ENCODE measurements at places on chromosomes 1 and 21.

DNA sequence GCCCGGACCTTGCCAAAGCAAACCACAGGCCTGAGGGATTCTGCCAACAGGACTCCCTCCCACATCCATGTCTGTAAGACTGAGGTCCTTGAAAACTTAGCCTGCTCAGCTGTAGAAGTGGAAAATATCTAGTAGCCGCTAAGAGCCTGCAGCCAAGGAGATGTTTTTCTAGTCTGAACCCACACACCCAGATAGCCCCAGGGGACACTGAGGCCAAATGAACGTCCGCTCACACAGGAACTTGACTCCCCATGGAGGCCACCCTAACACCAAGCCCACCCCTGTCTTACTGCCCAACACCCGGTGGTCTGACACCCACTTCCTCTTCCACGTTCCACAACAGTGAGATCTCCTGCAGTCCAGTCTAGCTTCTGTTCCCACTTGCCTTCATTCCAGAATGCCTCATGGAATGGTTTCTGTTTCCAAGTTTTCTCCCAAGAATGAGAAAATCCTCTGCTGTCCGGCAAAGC is 174.8 kb downstream of the PLPP3 start:
- DNase-seq: no peak

DNA sequence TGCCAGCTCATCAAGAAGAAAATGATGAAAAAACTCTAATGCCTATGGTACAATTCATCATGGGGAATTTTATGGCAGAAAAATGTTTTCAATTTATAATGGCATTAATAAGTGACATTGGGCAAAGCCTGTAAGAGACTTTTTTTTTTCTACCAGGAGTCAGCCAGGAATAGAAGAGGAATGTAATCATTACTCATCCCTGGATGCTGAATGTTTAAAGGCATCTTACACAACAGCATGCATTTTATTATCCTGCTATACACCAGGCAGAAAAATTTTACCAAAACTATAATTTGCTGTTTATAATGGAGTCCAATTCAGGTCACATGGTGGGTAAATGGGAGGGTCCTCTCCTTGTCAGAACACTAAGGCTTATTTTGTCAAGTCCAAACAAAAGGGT is 189.9 kb upstream of the BEND5 start:
- no peak for DNase-seq

DNA sequence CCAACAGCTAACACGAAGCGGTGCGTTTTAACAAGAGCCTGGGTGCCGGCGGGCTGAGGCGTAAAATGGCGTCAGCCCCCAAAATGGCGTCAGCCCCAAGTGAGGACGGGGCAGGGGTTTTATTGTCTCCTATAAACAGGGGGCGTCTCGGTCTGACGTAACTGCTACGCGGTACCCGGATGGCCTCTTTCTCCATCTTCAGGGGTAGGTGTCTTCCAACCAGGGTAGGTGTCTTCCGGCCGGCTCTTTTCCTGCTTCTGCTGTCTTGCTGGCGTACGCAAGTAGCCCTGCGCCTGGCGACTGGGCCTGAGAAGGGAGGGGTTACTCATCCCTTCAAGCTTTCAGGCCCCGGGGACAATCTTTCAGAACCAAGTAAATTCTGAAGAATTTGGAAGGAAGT is 45.3 kb downstream of the LGR6 start:
- DNase-seq: no peak

DNA sequence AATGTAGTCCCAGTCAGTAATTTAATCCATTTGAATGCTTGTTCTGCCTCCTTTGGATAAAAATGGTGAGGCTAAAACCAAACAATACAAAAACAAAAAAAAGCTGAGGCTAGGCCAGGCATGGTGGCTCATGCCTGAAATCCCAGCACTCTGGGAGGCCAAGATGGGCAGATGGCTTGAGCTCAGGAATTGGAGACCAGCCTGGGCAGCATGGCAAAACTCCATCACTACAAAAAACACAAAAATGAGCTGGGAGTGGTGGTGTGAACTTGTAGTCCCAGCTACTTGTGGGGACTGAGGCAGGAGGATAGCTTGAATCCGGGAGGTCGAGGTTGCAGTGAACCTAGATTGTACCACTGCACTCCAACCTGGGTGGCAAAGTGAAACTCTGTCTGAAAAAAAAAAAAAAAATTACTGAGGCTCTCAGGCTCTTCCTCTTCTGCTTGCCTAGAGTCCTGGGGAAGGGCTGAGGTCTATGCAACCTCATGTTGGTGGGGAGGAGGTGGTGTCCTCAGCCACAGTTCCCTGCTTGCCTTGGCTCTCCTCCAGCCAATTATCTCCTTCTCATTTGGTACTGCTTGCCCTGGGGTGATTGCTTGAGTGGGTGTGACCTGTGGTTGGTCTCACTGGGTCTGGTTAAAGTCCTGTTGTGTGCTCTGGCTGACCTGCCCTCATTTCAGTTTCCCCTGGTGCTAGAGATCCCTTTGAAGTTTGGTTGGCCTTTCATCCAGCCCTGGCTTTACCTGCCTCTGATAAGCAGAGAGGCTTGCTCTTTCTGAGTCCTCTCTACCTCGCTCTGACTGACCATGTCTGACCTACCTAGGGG is 20.9 kb downstream of the S1PR1 start:
- no peak for DNase-seq

- no peak for DNase-seq
These were observed 7.8 kb downstream of the TNFRSF18 start for GRCh38 chr1:1198423-1199140.

DNA sequence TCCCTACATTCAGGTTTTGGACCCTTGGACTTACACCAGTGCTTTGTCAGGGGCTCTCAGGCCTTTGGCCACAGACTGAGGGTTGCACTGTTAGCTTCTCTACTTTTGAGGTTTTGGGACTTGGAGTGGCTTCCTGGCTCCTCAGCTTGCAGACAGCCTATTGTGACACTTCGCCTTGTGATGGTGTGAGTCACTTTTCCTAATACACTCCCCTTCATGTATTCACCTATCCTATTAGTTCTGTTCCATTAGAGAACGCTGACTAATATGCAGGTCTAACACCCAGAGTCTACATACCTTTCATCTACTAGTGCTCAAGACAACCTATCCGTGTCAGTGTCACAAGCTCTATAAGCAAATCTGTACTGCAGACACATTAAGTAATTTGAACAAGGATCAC is 605.3 kb downstream of the KCNT2 start:
- DNase-seq: no peak

GRCh38 chr1:92663775-92664174 is 121.1 kb downstream of the EVI5 start:
- DNase-seq: no peak

GRCh38 chr1:54220004-54220811 is 20.2 kb downstream of the MRPL37 start:
- no peak for DNase-seq

DNA sequence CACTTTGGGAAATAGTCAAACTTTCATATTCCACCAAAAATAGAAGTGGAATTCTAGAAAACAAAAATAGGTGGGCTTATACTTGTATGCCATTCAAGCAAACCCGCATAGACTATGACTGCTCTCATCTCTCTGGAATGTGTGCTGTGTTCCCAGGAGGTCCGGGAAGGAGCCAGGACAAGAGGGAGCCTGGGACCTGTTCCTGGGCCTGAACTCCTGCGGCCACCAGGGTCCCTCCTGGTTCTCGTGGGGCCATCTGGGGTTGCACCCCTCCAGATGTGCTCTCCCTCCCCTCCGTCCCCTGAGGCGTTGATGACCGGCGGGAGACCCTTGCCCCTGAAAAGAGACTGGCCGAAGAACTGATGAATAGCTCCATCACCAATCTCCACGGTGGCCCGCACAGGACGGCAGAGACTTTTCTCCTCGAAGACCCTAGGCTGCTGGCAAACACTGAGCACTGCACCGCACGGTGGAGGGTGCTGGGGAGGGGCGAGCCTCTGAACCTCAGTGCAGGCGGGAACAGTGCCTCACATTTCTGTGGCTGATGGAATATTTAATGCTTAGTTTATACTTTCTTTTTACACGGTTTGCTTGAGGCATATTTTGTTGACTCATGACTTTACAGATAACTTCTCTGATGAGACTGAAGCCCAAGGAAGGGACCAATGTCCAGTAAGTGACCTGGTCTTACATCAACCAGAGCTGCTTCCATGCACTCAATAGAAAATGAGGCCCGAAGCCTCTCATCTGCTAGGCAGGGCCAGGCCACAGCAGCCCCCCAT is 9.6 kb upstream of the ADARB1 start:
- no peak for DNase-seq

DNA sequence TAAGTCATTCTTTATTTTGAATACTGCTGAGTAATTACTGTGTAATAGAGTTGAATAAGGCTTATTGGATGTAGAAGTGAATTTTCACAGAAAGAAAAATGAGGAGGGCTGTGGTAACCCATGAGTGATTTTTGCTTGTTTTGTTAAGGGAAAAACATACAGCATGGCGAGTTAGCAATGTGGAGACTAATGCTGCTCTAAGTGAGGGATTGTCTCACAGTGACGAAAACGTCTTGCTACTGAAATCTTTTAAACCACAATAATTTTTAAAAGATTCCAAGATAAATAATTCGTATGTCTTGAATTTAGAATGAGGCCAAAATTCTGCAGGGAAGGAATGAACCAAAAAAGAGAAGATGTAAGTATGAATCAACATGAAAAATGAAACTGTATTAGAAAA is 16.2 kb upstream of the PLA2G4A start:
- DNase-seq: no peak

DNA sequence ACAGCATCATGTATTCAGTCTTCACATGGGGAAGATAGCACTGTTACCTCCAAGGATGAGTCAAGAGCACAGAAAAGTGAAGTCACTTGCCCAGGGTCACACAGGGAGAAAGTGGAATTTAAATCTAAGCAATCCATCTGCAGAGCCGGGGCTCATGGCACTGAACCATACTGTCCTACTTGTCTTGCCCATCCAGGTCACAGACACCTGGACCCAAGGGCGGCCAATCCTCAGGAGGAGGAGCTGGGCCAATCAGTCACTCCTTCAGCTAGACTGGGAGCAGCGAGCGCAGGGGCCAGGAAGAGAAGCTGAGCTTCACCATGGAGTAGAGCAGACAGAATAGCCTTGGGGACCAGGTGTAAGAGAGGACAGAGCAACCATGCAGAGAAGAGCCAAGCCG is 9.2 kb upstream of the GJB5 start:
- no peak for DNase-seq

DNA sequence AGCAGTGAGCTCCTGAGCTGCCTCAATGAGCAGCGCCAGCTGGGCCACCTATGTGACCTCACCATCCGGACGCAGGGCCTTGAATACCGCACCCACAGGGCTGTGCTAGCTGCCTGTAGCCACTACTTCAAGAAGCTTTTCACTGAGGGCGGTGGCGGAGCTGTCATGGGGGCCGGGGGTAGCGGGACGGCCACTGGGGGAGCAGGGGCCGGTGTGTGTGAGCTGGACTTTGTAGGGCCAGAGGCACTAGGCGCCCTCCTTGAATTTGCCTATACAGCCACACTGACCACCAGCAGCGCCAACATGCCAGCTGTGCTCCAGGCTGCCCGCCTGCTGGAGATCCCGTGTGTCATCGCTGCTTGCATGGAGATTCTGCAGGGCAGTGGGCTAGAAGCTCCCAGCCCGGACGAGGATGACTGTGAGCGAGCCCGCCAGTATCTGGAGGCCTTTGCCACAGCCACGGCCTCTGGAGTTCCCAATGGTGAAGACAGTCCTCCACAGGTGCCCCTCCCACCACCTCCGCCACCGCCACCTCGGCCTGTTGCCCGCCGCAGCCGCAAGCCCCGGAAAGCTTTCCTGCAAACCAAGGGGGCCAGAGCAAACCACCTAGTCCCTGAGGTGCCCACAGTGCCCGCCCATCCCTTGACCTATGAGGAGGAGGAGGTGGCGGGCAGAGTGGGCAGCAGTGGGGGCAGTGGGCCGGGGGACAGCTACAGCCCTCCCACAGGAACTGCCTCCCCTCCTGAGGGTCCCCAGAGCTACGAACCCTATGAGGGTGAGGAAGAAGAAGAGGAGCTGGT is 12.3 kb downstream of the ZBTB7B start:
- no peak for DNase-seq

- no peak for DNase-seq
These were observed 231.8 kb upstream of the IRF2BP2 start for GRCh38 chr1:234841710-234842231.

All from NCI-H1105 treated with DMSO at 0.1 percent for 48 hours (cell line).